ENCODE measurements at places on chromosomes 13 and 19.

DNA sequence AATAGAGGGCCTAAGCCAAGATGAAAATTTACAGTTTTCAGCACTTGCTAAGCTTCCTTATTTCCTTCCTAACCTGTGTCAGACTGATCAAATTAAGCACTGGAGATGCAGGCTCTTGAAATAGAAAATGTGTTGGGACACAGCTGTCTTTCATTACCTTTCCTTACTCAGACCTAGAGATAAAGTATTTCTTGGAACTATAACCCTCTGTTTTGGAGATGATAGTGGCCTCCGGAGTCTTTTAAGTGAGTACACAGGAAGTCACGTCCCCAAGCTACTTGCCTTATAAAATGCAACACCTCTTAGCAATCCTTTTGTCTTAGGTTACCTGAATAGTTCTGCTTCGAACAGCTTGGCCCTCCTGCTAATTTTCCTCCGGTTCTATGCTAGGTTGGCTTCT lies 12.4 kb upstream of the AKAP11 start:
- DNase-seq, result no peak

DNA sequence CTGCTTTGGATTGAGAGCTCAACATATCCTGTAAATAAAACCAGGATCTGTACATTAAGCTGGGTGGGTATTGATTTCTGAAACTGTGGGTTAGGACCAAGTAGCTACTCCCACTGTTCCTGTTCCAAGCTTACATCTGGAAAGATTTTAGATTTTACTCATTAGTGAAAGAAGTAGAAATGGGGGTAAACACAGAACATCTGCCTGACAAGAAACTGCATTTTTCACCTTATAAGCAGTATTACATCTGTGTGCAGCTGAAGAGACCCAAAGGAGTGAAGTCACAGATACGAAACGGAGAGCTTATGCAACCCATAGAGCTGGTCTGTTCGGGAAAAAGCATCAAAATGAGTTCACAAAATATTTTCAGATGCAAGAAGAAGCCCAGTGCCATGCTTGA lies 235.2 kb downstream of the SLITRK5 start:
- DNase-seq, result no peak

DNA sequence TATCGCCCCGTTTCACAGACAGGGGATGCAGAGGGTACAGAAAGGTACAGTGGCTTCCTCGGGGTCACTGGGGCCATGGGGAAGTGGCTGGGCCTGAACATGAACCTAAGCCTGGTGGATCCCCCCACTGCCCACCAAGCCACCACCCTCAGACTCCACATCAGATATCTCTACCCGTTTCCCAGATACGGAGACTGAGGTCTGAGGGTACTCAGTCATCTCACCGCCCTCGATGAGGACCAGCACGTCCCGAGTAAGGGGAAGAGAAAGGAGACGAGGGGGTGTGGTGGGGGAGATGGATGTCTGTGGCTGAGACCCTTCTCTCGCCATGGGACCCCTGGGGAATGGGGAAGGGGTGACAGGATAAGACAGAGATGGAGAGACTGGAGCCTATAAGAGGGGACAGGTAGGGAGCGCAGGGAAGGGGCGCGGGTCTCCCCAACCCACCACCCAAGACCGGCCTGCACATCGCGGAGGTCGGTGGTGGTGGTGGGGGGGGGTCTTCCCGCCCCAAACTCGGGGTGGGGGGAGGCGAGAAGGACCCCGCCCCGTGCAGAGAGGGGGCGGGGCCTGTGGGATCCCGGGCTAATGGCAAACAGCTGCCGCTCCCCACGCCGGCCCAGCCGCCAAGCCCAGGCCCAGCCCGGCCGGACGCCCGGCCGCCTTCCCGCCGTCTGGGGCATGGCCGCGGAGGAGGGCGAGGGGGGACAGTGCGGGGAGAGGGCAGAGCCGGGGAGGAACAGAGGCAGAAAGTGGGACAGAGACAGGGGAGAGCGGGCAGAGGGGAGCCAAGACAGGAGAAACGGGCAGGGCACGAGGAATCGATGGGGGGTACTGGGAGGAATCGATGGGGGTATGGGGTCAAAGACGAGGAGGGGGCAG lies 698 bp downstream of the KANK2 start:
- DNase-seq, result peak; percentile 10

DNA sequence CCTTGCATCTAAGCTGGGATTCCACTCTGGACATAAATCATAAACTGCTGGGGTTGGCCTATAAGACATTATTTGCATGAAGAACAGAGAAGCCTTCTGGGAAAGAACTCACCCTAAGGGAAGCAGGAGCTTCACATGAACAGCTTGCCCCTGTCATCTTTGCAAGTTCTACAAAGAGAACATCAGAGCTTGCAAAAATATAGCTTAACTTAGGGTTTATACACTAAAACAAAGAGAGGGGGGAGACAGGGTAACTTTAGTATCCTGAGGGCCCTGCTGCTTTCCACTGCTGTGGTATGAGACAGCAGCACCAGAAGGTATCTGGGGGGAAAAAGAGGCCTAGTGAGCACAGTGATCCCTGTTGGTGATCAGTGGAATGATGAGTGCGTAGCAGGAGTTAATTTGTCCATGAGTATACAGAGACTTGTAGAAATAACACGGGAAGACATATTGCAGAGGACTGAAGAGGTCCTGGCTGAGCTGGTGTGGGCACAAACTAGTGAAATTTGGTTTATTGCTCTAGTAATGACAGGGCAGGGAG lies 116.1 kb upstream of the TSC22D1 start:
- no peak for DNase-seq

GRCh38 chr13:29791997-29792780 lies 58.2 kb downstream of the UBL3 start:
- no peak for DNase-seq

DNA sequence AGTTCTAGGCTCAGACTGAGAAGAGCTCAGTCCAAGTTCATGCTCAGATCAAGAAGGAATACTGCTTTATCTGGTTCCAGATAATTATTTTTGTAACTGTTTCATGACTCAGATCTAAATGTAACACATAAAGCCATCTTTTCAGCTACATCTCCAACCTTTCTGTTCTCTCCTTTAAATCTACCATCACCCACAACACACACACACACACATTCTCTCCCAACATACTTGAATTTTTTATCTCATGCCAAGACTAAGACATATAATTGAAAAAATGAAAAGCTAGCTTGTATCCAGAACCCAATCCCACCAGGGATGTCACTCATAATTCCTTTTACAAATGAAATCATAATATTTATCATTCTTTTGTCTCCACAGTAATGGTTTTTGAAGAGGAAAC lies 7.6 kb downstream of the KATNAL1 start:
- DNase-seq, result no peak

- DNase-seq, result no peak
These were observed 86.3 kb downstream of the LRCH1 start for GRCh38 chr13:46639033-46639981.

DNA sequence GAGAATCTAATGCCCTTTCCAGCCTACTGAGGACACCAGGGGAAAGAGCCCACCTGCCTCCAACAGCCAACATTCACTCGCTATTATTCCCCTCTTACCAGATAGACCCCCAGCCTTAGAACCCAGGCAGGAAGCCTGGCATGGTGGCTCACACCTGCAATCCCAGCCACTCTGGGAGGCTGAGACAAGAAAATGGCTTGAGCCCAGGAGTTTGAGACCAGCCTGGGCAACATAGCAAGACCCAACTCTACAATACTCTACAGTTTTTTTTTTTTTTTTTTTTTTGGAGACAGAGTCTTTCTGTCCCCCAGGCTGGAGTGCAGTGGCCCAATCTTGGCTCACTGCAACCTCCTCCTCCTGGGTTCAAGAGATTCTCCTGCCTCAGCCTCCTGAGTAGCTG lies 3.5 kb upstream of the LMNB2 start:
- no peak for DNase-seq

GRCh38 chr19:33063753-33064457 lies 783 bp downstream of the RHPN2 start:
- DNase-seq, result no peak

- DNase-seq, result no peak
These were observed 605 bp upstream of the A1BG start for GRCh38 chr19:58353717-58354477.

DNA sequence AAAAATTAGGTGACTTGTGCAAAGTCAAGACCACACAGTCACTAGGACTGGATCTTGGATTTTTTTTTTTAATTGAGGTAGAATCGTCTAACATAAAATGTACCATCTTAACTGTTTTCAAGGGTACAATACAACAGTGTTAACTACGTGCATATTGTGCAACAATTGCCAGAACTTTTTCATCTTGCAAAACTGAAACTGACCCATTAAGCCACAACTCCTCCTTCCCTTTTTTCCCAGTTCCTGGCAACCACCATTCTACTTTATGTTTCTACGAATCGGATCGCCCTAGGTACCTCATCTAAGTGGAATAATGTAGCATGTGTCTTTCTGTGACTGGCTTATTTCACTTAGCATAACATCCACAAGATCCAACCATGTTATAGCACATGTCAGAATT lies 37.5 kb upstream of the POMP start:
- DNase-seq, result no peak

GRCh38 chr19:45710356-45711130 lies 18.1 kb downstream of the QPCTL start:
- DNase-seq, result no peak

GRCh38 chr19:8460516-8461298 lies 15.9 kb downstream of the HNRNPM start:
- DNase-seq, result no peak

GRCh38 chr19:11674067-11674492 lies 64.7 kb downstream of the ZNF823 start:
- no peak for DNase-seq

DNA sequence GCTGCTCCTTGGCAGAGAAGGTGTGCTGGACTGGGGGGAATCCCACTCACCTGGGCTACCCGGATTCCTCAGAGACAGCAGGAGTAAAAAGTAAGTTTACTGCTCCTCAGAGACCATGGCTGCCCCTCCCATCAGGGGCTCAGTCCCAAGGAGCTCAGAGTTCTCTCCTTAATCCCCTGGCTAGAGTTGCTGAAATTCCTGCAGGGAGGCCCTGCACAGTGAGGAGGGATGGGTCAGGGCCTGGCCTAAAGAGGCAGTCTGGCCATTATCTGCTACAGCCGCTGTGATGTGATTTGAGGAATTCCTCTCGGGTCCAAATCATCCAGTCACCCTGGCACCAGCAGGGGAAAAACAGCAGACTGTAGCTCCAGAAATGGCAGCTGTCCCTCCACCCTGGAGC lies 502.5 kb downstream of the PCDH17 start:
- no peak for DNase-seq

GRCh38 chr13:28451482-28452217 lies 43.3 kb downstream of the FLT1 start:
- no peak for DNase-seq

DNA sequence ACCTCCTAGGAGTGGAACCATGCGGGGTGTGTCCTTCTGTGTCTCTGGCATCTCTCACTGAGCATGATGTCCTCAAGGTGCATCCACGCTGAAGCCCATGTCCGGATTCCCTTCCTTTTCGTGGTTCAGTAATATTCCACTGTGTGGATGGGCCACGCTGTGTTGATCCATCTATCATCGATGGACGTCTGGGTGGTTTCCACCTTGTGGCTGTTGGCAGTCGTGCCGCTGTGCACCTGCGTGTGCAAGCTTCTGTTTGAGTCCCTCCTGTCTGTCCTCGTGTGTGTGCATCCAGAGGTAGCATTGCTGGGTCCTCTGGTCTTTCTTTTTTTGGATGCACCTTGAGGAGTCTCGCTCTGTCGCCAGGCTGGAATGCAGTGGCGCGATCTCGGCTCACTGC lies 11.2 kb upstream of the GNA15 start:
- no peak for DNase-seq

- no peak for DNase-seq
These were observed 1052.8 kb upstream of the SPRY2 start for GRCh38 chr13:81393721-81394120.

DNA sequence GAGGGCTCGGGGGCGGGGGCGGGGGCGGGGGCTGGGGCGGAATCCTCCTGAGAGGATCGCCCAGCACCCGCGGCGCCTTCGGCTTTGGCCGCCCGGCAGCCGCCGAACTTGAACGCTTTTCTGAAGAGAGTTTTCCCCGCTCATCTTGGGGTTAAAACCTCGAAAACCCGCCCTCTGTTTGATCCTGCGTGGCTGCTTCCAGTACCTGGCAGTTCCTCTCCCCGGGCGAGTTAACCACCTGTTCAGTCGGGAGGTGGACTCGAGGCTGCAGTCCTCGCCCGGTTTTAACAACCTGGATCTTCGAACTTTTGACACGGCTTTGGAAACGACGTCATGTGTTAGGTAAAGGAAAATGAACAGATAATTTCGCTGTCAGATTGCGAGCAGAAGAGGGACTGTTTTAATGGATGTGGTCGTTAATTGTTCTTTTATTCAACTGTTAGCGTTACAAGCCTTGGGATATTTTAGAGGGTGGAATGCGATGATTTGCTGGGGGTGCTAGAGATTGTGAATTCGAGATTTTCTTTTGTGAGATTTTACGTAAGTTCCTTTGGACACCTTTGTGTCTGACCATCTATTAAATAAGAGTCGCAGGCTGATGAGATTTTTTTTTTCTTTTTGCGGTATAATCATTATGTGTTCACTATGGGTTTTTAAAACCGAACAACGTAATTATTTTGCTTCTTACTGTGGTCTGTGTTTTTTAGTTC lies 1.0 kb downstream of the FNDC3A start:
- peak; percentile 13 for DNase-seq

DNA sequence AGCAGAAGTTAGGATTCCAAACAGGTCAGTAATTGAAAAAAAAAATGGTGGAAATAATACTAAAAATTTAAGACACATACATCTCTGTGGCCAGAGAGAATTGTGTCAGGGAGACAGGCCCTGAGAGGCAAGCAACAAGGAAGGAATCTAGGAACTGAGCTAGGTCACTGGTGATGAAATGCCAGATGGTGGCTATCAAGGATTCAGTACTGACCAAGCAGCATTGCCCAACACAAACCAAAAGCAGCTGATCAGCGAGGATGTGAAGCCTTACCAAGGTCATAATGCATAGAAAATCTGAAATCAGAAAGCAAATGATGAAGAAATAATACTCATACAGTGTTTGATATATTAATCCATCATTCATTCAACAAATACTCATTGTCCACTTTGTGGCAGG lies 905.0 kb downstream of the GPC5 start:
- no peak for DNase-seq

All from NCI-H510A (cell line).